ENCODE measurements at places on chromosomes 2 and 18.

GRCh38 chr2:6384341-6384740 is 481.4 kb downstream of the CMPK2 start:
- no peak for DNase-seq

DNA sequence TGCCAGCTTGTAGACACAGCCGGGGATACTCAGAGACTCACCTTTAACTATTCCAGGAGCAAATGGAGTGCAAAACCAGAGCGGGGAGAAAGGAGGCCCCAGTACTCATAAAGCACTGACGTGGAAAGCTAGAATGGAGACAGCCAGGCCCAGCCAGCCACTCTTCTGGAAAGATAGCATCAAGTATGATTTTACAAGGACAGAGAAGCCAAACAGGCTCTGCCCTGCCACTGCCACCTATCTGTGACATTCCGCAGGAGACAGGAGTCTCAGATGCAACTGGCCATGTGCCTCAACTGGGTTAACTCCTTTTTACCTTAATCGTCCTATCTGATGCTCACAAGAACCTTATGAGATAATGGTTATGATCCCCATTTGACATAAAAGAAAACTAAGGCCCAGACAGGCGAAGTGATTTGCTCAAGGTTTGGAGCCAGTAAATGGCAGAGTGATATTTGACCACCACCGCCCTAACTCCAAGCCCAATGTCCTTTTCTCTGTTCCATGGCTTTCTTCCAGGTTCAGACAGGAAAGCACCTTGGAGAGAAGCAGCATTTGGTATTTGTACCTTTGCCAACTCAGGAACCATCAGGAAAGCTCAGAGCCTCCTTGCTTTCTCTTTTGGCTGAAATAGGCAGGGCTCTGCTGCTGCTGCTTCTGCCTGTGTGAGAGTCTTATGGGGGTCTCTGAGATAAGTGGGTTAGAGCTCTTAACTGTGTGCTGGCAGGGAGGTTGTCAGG is 15.6 kb downstream of the KIF3C start:
- no peak for DNase-seq

DNA sequence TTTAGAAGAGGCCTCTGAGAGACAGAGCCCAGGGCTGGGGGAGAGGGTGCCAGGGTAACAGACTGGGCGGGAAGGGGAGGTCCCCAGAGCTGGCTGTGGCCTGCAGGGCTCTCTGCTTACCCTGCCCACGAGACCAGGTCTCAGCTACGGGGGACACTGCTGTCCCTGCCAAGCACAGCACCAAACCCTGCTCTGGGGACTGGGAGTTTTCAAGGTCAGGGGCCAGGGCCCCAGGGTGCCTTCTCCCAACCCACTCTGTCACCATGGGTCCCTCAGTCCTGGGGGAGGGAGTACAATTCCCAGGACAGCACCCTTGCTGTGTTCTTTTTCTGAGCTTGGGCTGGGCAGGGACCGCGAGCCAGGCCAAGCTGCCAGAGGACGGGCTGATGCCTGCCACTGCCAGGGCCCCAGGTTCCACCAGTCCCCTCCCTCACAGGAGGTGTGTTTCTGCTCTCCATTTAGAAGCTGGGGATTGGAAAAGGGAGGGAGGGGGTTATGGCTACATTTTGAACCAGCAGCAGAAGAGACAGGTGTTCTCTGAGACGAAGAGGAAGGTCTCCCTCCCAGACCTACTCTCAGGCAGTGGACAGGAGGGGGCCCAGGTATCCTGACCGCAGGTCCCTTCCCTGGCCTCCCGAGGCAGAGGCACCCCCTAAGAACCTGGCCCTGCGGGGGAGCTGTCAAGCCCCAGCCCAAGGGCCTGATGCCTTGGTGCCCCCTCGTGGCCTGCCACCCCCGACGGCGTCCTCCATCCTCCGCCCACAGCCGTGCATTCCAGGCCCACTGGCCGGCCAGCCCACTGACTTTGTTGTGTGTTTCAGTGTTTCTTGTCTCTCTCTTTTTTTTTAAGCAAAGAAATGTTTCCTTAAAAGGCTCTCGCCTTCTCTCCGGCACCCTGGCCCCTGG is 80.4 kb downstream of the TNS1 start:
- no peak for DNase-seq

- no peak for DNase-seq
These were observed 200.6 kb downstream of the ZBTB7C start for GRCh38 chr18:48208432-48209140.

DNA sequence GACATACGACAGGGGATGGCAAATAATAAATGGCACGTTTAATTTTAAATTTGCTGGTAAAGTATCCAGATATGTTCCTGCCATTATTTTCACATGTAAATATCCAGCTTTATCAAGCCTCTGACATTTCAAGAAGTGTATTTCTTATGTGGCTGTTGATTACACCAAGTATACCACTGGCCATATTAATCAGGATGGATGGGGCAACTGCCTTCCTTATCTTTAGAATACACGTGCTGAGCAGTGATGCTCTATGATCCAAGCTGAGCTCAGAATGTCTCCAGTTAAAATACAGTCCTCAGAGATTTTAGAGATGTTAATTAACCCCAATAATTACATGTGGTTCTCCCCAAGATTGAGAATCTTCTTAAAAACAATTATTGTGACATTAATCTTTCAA is 38.3 kb upstream of the RAPGEF4 start:
- no peak for DNase-seq

- no peak for DNase-seq
These were observed 237.5 kb downstream of the GLI2 start for GRCh38 chr2:120973196-120973595.

DNA sequence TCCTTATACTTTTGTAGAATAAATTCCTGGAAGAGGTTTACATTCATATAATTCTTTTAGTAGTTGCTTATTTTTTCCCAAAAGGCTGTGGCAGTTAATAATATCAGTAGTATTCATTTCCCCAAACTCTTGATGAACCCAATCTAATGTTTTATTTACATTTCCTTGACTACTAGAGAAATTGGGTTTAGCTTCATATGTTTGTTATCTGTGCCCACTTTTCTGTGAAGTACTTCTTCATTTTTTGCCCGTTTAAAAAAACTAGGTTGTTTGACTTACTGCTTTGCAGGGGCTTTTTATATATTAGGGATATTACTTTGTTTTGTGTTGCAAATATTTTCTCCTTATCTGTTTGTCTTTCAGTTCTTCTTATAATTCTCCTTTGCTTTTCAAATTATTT is 17.2 kb downstream of the RALB start:
- no peak for DNase-seq

DNA sequence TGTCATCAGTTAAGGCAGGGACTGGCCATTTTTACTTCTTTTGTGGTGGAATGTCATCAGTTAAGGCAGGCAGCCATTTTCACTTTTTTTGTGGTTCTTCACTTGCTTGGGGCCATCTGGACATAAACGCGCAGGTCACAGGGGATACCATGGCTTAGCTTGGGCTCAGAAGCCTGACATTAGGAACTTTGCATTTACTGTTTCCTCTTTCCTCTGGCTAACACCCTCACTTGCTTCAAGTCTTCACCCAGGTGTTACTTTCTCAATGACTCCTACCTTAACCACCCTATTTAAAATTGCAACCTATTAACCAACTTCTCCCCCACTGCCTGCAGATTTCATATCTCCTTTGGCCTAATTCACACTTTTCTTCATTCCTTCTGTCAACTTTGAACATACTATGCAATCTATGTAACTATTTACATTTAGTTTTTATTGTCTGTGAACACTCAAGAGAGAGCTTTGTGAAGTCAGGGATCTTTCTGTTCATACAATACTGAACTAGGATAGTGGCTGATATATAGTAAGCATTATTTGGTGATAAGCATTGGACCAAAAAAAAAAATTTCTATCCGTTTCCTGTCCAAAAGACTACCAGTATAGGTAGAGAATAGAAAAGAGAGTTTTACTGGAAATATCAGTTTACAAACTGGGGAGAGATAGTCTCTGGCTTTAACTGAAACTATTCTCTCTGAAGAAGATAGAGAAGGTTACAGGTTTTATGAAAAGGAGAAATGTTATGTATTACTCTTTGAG is 600.1 kb upstream of the ZNF804A start:
- DNase-seq, result no peak

DNA sequence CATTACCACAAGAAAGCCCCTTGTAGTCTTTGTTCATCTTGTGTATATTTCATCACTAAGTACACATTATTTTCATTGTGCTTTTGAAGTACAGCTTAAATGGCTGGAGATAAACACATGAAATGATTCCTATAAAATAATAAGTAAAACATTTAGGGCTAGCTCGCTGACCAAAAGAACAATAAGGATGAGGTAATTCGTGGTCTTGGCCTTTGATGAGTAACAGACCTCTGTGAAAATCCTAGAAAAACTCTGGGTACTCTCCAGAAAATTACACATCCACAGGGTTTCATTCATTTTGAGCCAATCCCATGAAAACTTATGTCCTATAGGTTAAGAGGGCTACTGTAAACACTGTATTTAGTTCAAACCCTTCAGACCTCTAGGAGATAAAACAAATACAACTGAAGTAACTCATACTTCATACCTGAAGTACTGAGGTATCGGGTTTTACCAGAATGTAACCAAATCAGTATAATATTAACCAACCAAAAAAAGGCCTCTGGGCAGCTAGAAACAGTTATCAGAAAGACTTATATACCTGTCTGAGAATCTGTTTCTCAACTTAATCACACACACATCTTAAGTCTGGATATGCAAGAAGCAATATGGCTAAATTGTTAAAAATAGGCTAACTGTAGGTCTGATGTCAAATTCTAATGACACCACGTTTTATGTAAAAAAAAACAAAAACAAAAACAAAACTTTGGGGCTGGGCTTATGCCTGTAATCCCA is 31.0 kb downstream of the CFAP36 start:
- DNase-seq, result peak; percentile 16

DNA sequence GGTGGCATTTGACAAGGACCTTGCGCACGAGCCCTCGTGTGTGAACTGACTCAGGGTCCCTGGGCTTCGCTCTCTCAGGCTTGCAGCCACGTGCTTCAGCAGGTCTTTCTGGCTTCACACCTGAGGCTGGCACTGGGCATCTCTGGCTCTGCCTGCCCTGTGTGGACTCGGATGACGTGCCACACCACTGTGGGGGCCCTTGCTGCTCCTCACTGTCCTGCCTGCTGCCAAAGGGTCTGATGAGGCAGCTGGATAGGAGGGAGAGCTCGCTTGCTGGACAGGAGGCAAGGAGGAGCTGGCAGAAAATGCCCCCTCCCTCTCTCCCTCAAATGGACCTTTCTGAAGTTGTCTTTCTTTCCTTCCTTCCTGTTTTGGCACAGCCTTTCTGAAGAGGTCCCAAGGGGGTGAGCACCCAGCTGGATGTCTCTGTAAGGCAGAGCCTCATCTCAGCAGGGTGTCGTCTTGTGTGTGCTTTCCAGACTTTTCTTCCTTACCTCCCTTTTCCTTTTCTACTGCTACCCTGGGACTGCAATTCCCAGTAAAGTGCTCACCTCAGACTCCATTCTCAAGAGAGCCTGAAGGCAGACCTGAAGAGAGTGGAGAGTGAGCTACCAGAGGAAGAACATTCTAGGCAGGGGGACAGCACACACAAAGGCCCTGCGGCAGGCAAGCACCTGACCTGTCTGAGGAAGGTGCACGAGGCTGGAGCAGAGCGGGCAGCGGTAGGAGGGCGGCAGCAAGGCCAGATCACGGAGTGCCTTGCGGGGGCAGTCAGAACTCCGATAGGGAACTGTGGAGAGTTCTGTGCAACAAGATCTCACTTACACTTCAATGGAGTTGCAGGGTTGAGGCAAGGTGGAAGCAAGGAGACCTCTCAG is 5.3 kb downstream of the PER2 start:
- no peak for DNase-seq

- DNase-seq, result no peak
These were observed 68.5 kb downstream of the PIGN start for GRCh38 chr18:62118328-62118727.

DNA sequence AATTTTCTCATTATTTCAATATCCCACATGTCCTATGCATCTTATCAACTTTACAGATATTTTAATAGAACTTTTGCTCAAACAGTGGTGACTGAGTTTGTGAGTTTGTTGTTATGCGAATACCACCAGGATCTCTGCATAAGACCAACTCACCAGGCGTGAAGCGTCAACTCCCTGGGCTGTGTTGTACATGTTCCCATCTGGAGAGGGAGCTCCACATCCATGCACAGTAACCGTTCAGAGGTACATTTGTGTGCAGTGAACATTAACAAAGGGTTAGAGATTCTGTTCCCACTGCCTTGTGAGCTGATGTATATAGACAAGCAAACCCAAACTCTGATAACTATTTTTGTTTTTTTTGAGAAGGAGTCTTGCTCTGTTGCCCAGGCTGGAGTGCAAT is 188.7 kb downstream of the MYT1L start:
- no peak for DNase-seq

GRCh38 chr2:8692783-8693156 is 10.9 kb downstream of the ID2 start:
- no peak for DNase-seq

DNA sequence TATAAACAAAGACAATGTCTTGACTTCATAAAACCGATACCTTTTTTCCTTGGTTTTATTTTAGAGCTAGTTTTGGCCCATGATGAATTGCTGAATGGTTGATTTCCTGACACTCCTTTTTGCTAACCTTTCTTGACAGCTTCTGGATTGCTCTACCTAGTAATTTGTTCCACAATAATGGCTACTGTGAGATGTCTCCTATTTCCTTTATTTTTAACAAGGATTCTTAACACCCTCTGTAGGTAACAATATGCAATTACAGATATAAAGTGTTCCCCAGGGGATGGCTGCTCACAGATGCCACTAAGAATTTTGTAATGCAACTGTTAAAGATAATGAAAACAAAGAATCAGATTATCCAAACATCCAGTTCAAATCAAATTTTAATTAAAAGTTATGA is 100.8 kb upstream of the ATP5MC3 start:
- DNase-seq, result peak; percentile 29

DNA sequence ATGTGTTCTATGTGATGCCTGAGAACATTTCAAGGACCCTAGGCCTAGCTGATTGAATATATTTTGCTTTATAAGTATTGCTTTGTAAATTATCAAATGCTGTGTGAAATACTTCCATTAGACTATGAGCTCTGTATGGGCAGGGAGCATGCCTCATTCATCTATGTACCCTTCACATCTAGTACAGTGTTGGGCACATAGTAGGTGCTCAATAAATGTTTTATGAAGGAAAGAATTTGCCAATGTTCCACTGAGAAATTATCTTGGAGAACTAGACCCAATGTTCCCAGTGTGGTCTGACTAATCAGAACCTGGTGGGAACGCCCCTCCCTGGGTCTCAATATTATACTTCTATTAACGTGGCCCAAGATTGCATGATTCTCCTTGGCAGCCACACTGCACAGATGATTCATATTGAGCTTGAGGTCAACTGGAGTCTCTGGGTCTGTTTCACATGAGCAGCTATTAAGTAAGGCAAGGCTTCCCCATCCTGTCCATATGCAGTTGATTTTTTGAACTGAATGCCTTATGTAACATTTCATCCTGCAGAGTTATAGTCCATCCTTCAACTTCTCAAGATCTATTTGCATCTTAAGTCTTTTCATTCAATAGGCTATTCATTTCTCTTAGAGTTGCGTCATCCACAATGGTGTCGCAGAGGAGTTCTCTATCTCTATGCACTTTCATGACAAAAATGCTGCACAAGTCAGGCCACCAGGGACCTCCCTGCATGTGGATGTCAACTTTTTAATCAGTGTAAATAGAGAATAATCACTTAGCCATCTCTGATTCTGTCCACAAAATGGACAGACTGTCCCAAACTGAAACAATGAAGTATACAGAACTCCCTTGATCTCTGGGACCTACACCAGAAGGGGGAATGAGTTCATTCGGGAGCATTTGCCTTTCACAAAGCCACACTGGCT is 257.6 kb downstream of the CYP26B1 start:
- no peak for DNase-seq

Measured in H54 (cell line).